ENCODE measurements at places on chromosomes 4 and X.

- DNase-seq, result peak; percentile 16
Observed at GRCh38 chrX:55135171-55135570, 46.4 kb downstream of the PAGE2 start.

GRCh38 chrX:13599491-13599890 lies 30.1 kb downstream of the EGFL6 start:
- no peak for DNase-seq

GRCh38 chrX:131735127-131735526 lies 191.3 kb downstream of the OR13H1 start:
- no peak for DNase-seq

DNA sequence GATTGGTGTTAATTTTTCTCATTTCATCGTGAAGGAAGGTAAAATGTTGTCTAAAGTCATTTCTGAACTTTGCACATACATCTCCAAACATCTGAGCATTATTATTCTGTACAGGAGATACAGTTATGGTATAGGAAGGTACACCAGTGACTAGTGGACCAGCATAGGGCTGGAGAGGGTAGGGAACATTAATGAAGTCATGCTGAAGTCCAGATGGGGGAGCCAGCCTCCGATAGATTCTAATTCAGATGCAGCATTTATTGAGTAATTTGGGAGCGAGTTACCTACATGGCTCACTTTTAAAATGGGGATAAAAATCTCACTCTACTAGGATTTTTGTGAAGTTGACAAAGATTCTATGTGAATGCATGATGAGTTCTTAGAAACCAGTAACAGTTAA lies 34.9 kb downstream of the AMELX start:
- no peak for DNase-seq

DNA sequence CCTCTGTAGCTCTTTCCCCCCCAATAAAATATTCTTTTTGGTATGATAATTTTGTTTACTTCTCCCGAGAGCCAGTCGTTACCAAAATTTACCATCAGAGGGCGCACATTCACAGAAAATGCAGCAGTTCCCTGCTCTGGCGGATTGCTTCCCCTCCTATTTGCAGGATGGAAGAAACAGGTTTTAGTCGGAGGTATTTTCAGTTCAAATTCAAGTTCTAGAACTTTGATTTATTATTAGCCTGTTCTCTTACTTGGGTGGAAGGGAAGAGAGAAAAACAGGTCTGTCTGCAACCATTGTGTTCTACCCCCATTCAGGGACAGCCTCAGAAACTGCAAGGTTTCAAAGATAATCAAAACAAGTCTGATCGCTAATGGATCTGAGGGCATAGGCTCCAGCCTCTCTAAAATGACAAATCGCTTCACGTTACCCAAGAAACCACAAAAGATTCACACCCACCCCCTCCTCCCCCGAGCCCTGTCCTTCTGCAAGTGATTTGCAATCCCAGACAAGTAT lies 263.8 kb upstream of the RPS6KA3 start:
- DNase-seq, result peak; percentile 35

DNA sequence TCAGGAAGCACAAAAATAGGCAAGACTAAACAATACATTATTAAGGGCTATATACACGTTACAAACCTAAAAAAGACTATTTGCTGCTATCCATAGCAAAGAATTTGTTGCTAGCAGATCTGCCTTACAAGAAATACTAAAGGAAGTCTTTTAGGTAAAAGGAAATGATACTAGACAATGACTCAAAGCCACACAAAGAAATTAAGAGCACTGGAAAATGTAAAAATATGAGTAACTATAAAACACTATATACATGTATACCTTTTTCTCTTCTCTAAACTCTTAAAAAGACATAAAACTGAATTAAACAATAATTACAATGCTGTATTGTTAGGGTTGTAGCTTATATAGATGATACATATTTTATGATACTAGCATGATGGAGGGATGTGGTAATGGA lies 25.7 kb downstream of the SLC9A7 start:
- DNase-seq, result peak; percentile 7

GRCh38 chrX:40273356-40274050 lies 175.7 kb upstream of the BCOR start:
- peak; percentile 58 for DNase-seq

- DNase-seq, result no peak
Observed at GRCh38 chr4:1470393-1470670, 64.1 kb upstream of the NKX1-1 start.

DNA sequence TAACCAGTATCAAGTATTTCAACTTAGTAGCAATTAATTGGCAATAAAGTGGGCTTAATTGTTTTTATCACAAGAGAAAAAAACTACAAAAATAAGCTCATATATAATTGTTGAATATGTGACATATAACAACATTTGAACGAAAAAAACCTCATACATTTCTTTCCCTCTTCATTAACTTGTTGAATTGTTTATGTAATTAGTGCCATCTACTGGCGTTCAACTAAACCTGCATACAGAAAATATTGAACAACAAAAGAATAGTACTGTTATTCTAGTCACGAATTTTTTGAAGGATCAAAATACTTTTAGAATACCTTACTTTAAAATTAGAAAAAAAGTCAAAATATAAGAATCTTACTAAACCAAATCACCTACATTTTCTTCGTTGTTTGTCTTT lies 586.5 kb upstream of the FTHL17 start:
- peak; percentile 23 for DNase-seq

- no peak for DNase-seq
Observed at GRCh38 chr4:48205107-48205506, 64.5 kb downstream of the TEC start.
